ENCODE measurements at places on chromosomes 2 and 18.

- no peak for DNase-seq
Observed at GRCh38 chr2:1676091-1676912, 68.0 kb downstream of the PXDN start.

DNA sequence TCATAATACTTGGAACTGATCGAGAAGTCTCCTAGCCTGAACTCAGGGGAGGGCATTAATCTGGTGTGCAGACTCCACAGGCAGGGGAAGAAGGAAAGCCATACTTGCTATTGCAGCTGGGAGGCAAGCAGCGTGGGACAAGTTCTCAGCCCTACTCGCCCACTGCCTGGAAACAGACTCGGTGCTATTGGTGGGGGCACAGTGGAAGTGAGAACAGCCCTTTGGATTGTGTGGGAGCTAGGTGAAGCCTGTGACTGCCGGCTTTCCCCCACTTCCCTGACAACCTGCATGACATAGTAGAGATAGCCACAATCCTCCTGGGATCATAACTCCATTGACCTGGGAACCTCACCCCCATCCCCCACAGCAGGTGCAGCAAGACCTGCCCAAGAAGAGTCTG lies 301.3 kb downstream of the RIT2 start:
- DNase-seq = no peak

DNA sequence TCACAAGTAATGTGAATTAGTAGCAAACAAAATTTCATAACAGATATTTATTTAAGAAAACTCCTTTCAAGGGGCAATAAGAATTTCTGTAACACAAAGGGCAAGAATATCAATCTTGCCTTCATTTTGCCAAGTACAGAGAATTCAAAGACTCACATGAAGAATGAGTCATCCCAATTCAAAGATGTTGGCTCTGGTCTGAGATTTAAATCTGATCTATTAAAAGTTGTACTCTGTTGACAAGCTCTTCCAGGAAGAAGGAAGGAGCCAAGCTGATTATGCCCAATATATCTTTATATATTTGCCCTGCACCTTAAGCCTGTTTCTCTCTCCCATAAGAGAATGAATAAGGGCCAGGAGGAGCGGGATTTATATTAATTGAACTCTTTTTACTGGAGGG lies 55.9 kb upstream of the RPE start:
- no peak for DNase-seq

DNA sequence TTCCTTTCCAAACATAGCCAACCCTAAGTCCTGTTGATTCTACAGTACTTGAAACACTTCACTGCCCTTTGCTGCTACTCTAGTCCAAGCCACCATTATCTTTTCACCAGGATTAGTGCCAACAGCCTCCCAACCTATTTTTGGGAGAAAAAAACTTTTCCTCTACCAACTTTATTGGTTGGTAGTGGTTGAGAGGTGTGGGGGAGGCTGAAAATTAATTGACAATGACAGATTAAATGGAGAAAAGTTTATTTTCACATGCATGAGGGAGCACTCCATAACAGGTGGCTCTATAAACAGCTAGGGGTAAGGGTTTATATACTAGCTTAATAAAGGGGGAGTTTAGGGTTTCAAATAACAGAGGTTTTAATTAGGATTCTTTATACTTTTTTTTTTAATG lies 37.8 kb upstream of the ITPRID2 start:
- no peak for DNase-seq

GRCh38 chr2:170155022-170155722 lies 22.8 kb upstream of the MYO3B start:
- DNase-seq = no peak

DNA sequence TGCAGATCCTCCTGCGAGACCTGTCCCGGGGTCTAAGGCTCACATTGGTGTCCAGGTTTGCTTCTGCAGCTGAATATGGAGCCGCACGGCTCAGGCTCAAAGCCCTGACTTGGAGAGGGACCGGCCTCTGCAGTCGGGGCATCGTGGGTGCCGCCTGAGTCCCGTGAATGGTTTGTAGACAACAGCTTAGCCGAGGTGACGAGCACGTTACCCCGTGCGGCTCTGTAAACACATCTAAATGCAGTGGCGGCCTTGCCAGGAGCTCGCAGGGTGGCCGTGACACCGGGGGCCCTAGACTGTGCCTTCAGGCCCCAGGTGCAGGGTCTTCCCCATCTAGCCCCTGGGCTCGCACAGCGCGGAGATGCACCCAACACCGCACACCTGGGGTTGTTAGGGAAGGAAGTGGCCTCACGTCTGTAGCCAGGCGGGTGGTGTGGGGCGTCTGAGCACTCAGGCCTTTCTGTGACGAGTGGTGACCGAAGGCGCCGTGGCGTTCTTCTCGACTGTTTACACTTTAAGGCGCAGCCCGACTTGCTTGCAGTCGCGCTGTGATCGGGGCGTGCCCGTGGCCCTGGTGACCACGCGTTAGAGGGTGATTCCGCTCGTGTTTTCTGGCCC lies 91.6 kb downstream of the NFATC1 start:
- DNase-seq = no peak

- DNase-seq = no peak
Observed at GRCh38 chr2:82257796-82258555, 1953.4 kb upstream of the LRRTM1 start.

DNA sequence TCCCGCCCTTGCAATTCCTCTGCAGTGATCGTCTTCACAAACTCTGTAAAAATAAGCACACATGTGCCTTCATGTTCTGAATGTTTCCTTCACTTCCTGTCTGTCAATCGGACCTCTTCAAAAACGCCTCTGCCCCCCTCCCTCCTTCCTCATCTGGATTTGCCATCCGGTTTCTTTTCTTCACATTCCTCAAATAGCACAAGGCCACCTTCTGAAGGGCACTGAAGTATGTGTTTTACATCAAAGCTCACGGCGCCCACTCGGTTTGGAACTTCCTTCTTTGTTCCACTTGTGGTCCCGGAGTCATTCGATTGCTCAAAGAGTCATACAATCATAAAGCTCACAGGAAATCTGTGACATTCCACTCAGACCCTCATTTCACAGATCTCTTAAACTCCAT lies 758.1 kb upstream of the SALL3 start:
- no peak for DNase-seq

DNA sequence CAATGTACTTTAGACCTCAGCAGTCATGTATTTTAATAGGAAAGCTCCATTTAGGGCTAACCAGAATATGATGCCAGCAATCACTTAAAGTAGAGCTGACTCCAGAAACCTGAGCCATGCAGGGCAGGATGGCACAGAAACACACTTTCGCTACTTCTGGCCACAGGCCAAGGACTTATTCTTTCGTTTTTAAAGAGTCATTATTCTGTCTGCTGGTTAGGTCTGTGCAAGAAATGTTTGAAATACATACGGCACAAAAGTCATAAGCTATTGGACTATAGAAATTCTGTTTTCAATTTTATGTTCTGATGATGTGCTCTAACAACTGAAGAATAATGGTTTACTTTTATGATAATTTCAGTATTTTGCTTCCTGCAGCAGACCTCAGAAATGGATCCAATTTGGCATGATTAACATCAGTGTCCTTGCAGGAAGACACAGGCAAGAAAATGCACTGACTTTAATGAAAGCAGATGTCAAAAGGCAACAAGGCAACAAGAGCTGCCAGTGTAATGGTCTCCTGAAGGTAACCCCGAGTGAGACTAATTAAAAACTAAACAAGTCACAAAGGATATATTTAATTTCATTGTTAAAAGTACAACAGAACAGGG lies 114.4 kb upstream of the CHRNA1 start:
- peak; percentile 33 for DNase-seq

DNA sequence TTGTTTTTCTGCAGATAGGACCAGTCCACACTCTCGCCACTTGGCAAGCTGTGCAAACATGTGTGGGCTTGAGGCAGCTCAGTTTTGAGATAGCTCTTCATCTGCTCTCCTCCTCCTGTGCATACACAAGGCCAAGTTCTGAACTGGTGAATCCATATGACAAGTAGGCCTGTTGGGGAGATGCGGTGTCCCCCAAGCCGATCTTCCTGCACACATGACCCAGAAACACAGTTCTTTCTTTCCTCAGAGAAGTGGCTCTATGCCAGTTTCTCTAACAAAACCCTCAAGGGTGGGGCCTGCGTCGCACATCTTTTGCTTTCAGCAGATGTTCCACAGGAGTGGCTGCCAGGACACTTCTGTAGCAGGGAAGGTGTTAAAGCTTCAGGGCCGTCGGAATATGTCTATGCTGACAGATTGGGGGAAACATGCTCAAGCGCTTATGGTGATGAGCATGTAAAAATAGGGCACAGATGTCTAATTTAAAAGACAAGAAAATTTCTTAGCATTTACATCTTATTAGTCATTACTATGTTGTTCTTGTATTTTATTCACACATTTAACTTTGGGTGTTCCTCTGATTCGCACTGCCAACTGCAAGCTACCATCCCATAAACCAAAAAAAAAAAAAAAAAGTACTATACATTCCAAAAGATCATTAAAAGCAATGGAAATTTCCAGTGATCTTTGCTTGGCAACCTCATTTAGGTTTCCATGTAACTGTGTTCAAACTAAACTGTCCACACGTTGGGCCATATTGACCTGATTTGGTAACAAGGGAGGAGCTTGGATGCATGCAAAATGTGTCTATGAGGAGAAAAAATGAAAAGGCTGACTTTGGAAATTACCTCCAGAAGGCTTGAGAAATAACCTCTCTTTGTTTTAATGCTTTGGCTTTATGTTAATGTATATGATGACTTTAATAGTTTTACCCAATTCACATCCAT lies 1055.5 kb upstream of the KLHL29 start:
- DNase-seq = peak; percentile 77

DNA sequence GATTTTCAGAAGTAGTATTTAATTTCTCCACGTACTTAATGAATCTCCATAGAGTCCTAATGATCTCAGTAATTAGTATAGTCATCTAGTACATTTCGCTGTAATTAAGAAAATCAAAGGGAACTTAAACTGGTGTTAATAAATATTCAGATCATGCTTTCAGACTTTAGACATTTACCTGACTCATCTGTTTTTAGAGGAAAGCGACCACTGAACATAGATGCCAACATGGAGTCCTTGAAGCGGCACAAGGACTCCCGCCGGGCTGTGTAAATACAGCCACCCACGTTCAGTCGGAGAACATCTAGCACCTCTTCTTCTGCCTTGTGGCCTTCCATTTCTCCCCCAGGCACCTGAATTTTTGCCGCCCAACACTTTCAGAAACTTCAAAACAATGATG lies 3.2 kb downstream of the KCTD18 start:
- no peak for DNase-seq

- DNase-seq = no peak
Observed at GRCh38 chr2:116319001-116319400, 1495.5 kb upstream of the DDX18 start.

- no peak for DNase-seq
Observed at GRCh38 chr2:69943843-69944525, 17.4 kb downstream of the ASPRV1 start.

DNA sequence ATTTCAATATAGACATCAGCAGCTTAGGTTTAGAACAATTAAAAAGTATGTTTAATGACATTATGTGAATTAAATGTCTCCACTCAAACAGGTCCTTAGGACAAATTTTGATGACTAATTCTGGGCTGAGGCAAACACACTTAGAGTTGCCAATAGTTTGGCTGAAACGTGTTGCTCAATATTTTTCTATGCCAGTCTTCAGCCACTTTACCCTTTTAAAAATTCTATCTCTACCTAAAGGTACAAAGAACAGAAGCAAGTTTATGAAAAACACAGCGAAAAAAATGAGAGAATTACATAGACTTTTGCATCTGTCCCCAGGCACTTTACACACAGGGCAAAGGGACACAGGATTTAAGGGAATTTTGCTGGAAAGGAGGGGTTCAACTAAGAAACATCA lies 4.5 kb downstream of the IDH1 start:
- DNase-seq = no peak

- no peak for DNase-seq
Observed at GRCh38 chr2:145930318-145930717, 1410.4 kb upstream of the ZEB2 start.

DNA sequence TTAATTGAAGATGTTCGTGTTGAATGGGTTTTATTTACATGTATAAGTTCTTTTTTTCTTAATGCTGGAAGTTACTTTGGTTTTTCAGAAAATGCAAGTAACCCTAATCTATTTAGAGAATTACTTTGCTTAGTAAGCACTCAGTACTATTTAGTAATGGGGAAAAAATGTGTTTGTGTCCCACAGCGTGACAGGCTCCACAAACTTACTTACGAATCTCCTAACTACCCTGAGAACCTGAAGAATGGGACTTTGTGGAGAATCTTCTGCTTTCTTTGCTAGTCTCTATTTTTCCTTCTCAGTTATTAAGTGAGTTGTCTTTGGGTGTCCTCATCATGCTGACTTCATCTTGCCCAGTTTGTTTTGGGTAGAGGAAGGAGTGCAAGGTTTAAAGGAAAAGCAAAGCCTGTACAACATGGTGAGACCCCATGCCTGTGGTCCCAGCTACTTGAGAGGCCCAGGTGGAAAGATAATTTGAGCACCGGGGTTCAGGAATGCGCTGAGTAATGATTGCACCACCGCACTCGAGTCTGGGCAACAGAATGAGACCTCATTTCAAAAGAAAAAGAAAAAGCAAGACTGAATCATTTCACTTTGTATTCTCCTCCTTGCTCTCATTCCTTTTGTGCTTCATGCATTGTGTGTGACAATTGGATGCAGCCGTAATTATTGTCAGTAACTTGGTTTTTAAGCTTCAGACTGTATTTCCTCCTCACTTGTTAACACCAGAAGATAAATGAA lies 10.2 kb downstream of the NEDD4L start:
- DNase-seq = no peak

DNA sequence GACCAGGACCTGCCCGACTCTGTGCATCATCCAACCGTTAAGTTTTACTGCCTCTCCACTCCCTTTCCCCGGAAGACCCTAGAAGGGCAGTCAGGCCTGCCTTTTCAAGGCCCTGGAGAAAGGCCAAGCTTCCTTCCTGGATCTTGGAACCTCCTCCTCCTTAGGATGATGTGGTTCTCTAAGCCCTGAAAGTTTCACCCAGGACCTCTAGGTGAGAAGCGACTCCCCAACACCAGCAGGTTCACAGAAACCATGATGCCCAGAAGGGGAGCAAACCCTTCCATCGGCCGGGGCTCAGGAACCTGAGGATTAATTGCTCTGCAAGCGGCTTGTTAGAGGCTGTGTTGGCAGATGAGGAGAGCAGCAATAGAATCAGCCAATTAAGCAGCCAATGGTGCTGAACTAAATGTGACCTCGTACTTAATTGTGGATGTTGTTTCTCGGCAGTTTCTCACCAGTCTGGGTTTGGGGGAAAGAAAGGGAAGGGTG lies 94.2 kb upstream of the FZD7 start:
- DNase-seq = no peak

GRCh38 chr2:55416786-55417568 lies 2.7 kb downstream of the CCDC88A start:
- DNase-seq = no peak

- no peak for DNase-seq
Observed at GRCh38 chr2:187569042-187569441, 14.8 kb upstream of the TFPI start.
